Jurkat, Clone E6-1 (cell line): ENCODE measurements at places on chromosomes 12 and 14.

- DNase-seq = no peak
Measured at GRCh38 chr12:120370343-120371243, 1.6 kb upstream of the MSI1 start.

DNA sequence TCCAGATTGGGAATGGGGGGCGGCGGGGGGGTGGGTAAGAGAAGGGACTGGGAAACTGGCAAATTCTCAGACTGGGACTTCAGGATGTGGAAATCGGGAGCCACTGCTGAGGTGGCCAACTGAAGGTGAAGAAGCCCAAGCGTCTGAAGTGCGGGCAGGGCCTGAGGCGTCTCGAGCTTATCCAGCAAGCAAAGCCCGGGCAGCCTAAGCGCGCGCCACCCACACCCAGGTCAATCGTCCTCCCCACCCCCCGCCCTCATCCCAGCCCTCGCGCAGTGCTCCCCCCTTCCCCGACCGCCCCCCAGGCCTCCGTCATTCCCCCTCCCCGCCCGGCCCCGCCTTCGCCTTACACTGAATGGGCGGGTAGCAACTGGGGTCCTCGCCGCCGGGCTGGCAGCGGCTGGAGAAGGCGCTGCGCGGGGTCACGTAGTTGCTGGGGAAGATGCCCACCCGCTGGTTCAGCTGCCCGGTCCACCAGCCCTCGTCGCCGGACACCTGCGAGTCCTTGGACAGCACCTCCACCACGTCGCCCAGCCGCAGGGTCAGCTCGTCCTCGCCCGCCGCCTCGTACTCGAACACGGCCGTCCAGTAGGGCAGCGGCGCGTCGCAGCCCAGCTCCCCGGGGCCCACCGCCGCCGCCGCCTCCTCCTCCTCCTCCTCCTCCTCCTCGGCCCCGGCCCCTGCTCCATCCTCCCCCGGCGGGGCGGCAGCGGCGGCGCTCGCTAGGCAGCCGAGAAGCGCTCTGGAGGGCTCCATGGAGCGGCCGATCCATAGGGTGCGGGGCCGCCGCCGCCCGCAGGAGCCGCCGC is 693 bp downstream of the MAP3K9 start:
- peak; percentile 9 for DNase-seq

DNA sequence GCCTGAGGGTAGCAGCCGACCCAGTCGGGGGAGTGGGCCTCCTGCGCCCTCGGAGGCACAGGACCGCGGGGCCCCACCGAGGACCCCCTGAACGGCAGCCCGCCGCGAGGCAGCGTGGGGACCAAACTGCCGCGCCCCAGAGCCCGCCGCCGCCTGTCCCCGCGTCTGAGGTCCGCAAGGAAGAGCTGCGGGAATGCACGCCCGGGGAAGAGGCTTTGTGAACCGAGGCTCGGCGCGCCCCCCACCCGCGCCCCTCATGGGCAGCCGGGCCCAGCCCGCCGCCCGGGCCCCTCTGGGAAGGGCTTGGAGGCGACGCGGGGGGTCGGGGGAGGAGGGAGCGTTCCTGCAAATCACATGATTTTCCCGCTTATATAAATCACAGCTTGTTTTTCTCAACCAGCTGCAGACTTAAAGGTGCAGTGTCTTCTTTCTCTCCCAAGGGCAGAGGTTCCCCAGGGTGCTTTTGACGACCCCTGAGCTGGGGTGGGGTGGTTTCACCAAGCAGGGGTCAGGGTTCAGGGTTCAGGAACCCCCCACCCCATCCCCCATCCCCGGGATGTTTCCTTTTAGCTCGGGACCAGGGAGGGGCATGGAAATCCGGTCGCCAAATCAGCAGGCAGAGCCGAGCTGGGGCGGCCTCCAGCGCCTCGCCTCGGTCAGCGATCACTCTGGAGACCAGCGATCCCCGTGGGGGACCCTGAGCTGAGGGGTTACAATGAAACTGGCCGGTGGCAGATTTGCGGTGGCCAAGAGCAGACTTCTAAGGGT is 44.7 kb upstream of the ATP23 start:
- DNase-seq = no peak

DNA sequence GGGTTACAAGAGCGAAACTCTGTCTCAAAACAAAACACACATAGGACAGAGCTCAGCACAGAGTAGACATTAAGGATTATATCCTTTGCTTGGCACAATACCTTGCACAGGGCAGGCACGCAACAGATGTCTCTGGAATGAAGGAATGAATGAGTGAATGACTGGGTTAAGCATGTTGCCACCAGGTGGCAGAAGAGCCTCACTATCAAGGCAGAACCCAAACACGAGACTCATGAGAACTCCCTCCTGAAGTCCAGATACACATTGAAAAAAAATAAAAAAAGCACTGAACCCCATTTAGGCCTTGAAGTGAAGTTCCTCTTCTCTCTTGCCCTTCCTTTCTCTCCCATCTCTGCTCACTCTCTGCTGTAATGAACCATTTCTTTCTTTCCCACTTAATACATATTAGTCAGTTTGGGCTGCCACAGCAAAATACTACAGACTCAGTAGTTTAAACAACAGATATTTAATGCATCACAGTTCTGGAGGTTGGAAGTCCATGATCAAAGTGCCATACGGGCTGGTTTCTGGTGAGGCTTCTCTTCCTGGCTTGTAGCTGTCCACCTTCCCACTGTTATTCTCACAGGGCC is 26.6 kb upstream of the LTA4H start:
- DNase-seq = peak; percentile 70
